ENCODE measurements at places on chromosomes 6 and 20. TPM values are rescaled to one million over a fixed set of nuclear protein-coding genes. Genes with fewer than 3 reads are reported as not detected.

The ARMC12 gene
- 0.40 TPM for total RNA-seq

The NRN1 gene
- total RNA-seq = 4.1 TPM

The SSTR4 gene
- not detected for total RNA-seq

DNA sequence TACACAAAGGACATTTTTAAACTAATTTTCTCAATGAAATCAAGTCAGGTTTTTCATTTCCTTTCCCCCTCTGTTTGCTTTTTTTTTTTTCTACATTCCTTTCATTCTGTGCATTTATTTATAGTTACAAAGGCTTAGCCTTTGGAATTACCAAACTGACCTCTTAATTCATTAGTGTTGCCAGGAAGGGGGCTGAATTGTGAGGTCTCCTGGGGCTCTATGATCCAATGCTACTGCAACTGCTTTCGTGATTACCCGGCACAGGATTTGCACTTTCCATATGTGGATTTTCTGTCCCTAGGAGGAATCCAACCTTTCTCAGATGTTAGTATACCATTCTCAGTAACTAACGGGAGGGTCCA, 35.3 kb downstream of the NEDD9 start:
- no peak overlapping the region for H3K27ac ChIP-seq
- H3K36me3 ChIP-seq = peaks cover 80% of the 10 kb centered on the region
- no peaks in the 10 kb centered on the region for H3K27me3 ChIP-seq
- H3K4me3 ChIP-seq = no peak overlapping the region
- peaks cover 53% of the 10 kb centered on the region for H3K4me1 ChIP-seq
- no peak for DNase-seq

DNA sequence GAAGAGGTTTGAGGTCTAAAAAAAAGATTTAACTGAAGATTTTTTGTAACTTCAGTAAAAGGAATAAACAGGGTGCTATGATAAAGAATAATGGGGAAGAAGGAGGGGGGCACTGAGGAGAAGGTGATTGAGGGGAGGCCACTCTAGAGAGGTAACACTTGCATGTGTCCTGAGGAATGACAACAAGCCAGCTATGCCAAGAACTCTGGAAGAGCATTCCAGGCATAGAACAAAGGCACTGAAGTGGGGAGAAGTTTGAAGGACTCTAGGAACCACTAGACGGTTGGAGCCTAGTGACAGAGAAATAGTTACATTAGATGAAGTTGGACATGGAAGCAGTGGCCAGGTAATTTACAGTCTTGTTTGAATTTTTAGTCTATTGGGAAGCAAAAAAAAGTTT, 10.8 kb upstream of the SF3B5 start:
- DNase-seq = no peak
- no peaks in the 10 kb centered on the region for H3K36me3 ChIP-seq
- H3K27me3 ChIP-seq = peaks cover 5% of the 10 kb centered on the region
- H3K27ac ChIP-seq = no peak overlapping the region
- H3K4me1 ChIP-seq = peaks cover 7% of the 10 kb centered on the region
